HT1080 (cell line): ENCODE measurements at places on chromosomes 6 and 20.

DNA sequence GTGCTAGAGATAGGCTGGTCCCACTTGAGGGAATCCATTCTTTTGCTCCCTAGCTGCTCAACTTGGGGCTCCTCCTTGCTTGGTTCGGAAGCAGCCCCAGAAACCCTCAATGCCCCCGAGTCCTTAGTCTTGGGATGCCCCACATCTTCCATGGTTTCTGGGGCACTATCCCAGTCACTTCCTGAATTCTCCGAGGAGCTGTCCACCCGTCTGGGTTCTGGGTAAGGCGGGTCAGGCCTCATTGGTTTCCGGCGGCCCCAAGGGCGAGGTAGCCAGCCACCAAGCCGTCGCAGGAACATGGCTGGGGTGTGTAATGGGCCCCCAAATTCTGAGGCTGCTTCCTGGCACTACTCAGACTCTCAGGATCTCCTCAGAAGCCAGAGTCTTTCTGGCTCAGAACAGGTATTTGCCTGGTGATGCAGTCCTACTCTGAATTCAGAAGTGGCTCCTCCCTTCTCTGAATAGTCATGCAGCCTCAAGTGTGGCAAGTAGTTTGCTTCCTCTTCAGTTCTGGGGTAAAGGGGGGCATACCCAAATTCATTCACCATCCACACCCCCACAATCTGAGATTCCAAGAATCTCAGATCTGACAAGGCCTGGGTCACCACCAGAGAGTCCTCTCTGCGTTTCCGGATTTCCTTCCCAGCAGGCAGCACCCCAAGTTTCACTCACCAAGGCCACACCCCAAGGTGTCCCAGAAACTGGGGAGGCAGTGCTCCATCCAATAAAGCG, 763 bp downstream of the C6orf47 start:
- no peak for DNase-seq

- DNase-seq, result no peak
Observed at GRCh38 chr20:61912665-61913422, 152.8 kb downstream of the TAF4 start.

DNA sequence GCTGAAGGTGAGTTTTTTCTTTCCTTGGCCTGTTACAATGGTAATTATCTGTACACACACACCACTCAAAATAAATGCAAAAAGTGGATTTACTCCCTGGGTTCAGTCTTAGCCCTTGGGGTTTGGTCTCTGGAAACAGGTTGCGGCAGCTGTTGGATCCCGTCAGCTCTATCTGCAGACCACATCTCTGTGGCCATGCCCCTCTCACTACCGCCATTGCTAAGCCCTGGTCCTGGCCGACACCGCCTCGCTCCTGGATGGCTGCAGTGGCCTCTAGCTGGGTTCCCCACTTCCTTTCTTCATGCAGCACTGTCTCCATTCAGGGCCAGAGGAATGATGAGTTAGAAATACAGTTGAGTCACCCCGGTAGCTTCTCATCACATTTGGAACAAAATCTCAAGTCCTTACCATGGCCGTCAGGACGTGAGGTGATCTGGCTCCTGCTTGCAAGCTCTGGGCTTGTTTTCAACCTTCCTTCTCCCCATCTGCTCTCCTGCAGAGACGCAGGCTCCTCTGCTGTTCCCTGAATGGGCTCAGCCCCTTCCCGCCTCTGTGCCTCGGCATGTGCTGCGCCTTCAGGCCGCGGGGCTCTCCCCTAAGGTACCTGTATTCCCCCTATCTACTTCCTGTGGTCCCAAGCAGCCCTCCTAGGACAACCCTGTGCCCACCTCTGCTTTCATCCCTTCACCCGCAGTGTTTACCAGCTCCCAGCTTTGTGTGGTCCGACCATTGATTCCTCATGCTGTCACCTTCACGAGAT, 38.0 kb downstream of the EFCAB8 start:
- DNase-seq, result no peak

DNA sequence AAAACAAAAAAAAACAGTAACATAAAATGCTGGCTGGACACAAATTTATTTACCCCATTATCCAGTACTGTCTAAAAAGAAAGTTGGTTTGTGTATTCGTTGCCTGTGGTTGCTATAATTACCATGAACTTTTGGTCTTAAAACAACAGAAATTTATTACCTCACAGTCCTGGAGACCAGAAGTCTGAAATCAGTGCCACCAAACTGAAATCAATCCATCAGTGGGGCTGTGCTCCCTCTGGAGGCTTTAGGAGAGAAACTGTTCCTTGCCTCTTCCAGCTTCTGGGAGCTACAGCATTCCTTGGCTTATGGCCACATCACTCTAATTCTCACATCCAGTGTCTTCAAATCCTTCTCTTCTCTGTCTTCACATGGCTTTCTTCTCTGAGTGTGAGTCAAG, 79.4 kb downstream of the SNX5 start:
- peak; percentile 49 for DNase-seq

DNA sequence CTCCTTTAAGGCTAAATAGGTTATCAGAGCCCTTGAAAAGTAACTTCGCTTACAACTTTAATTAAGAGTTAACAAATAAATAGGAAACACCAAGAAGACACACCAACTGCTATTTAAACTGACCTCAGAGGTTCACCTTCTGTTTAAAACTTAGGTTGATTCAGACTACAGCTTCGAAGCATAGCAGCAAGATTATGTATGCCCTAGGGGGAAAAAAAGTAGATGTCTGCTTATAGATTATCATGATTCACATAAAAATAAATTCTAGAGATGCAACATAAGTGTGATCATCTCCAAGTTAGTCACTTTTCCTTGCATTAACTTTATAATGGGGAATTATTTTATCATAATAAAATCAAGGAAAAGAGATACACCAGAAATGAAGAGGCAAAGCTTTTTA, 8.9 kb downstream of the PNISR start:
- no peak for DNase-seq

DNA sequence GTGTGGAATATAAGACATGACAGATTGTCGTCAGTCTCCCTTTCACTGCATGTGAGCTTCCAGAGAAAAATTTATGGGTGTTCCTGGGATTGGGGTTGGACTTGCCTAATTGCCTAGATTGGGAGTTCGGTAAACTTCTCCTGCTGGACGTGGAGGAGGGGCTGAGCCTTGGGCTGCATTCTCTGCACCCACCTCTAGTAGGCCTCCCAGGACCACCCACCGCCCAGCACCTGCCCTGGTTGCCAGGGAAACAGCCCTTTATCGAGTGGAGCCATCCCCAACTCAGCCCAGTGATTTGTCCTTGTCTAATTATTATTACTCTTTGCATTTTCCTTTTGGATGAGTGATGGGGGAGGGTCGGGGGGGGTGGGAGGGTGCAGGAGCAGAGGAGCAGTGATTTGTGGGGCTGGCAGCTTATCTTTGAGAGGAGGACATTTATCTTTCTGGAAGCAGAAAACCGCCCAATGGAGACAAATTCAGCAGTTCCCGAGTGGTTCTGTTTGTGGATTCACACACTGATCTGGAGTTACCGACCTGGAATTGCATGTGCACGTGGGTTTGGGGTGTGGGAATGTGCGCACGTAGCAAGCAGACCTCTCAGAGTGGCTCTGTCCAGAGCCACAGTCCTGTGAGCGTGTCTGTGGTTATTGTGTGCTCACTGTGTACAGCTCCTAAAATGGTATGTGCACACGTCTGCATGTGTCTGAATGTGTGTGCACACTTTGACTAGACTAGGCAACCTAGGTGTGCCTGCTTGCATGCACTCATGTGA, 104.5 kb downstream of the DHX35 start:
- DNase-seq, result no peak
